ENCODE measurements at places on chromosomes 6 and 20.

GRCh38 chr6:46052479-46052878 lies 36.8 kb upstream of the CLIC5 start:
- no peak for DNase-seq

GRCh38 chr20:36110994-36111393 lies 43.5 kb upstream of the EPB41L1 start:
- no peak for DNase-seq

DNA sequence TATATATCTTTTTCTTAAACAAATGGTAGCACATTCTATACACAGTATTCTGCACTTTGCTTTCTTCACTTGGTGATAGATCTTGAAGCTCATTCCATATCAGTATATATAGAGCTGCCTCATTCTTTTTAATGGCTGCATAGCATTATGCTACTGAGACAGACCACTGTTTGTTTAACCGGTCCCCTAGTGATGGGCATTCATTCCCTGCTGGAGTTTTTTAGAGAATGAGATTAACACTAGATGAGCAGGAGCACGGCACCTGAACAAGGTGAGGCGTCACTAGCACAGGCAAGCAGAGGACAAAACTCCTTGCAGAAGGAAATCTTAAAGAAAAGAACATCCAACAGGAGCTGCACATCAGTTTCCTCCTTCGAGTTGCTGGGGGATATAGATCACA lies 69.6 kb downstream of the GNAS-AS1 start:
- no peak for DNase-seq

GRCh38 chr6:96157018-96157565 lies 141.3 kb downstream of the FUT9 start:
- peak; percentile 43 for DNase-seq

GRCh38 chr20:49905415-49906091 lies 9.8 kb downstream of the SPATA2 start:
- no peak for DNase-seq

DNA sequence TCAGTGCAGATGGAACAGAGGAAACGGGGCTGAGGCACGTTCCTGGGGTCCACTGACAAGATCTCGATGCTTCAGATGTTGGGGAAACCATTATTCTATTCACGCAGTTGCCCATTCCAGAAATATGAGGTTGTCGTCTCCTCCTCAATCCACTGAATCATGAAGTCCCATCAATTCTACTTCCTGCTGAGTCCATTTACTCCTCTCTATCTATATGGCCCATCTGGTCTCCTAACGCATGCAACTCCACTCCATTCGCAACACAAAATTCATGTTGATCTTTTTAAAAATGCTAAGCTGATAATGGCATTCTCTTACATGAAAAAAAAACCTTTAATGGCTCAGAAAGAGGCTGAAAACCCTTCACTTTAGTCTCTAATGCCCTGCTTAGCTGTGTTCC lies 37.5 kb downstream of the MAP3K5 start:
- DNase-seq, result no peak

DNA sequence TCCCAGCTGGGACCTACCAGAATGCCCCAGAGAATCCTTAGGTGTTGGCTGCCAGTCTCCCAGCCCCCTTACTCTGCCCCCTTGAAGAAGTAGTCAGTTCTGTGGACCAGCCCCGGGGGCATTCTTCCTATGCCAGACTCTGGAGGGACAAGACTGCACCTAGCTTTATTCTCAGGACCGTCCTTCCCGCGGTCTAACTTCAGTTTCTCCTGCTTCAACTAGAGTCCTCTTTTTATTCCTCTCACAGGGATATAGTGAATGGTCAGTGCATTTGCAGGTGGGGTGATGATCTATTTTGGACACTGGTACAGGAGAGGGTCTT lies 35.9 kb upstream of the MDFI start:
- DNase-seq, result no peak

DNA sequence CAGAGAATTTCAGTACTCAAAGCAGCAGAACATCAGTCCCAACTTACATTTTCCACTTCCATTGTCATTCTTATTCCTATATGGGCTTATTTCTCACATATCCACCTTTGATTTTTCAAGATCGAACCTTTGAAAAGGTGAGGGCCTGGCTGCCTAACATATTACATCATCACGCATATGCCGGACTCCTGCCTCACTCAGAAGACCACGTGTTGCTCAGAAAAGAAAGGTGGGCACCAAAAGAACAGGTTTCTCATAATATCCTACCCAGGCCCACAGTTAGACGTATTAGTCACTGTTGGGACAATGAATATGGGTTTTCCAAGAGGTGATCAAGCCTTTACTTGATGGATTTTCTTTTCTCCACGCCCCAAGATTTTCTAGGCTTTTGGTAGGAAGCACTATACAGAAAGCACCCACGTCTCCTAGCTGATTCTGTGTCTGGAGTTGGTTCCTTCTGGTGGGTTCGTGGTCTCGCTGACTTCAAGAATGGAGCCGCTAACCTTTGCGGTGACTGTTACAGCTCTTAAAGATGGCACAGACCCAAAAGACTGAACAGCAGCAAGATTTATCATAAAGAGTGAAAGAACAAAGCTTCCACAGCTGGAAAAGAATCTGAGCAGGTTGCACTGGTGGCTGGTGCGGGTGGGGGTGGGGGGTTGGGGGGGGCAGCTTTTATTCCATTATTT lies 168.9 kb downstream of the ATXN1 start:
- DNase-seq, result no peak

DNA sequence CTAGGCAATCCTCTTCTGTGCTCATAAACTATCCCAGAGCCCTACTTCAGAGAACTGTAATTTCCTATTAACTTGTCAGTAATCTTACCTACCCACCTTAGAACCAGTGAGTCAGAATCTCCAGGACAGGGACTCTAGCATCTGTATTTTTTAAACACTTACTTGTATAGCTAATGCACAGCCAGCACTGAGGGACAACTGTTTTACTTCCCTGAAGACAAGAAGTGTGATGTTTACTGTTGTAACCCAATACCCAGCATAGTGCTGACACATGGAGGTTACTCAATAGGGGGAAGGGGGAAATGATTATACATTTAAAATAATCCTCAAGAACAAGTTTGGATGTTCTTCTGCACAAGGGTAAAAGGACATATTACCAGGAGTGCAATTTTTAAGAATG lies 130.8 kb downstream of the BTBD9 start:
- no peak for DNase-seq

All from GM20000 (cell line).